ENCODE measurements at places on chromosomes 6 and 20. TPM values are rescaled to one million over a fixed set of nuclear protein-coding genes. Genes with fewer than 3 reads are reported as not detected.

Gene C6orf15
- not detected for polyA plus RNA-seq

Gene PIGU
- 6.6 TPM for polyA plus RNA-seq

Gene DAAM2
- 51.6 TPM for polyA plus RNA-seq

Gene CD40
- polyA plus RNA-seq, result 39.4 TPM

Gene TCFL5
- polyA plus RNA-seq, result 2.2 TPM

Gene DSTN
- polyA plus RNA-seq, result 487 TPM

Gene ISM1
- 3.6 TPM for polyA plus RNA-seq

Gene PTCHD4
- not detected for polyA plus RNA-seq

Gene MUC21
- not detected for polyA plus RNA-seq

Gene CTAGE9
- polyA plus RNA-seq, result not detected

Gene PPP1R3G
- 0.22 TPM for polyA plus RNA-seq

Gene CABLES2
- polyA plus RNA-seq, result 1.6 TPM

Gene SNX21
- polyA plus RNA-seq, result 50.9 TPM

Gene EPHA7
- polyA plus RNA-seq, result 0.06 TPM

Gene DYNLT2
- polyA plus RNA-seq, result 1.3 TPM

Gene PPARD
- 22.9 TPM for polyA plus RNA-seq

Gene RPS18
- 5,636 TPM for polyA plus RNA-seq

Gene STAU1
- 44.1 TPM for polyA plus RNA-seq

Gene KCTD20
- 43.8 TPM for polyA plus RNA-seq

Measured in adipose tissue (tissue), 3 donors.